ENCODE measurements at places on chromosomes 3 and 15.

DNA sequence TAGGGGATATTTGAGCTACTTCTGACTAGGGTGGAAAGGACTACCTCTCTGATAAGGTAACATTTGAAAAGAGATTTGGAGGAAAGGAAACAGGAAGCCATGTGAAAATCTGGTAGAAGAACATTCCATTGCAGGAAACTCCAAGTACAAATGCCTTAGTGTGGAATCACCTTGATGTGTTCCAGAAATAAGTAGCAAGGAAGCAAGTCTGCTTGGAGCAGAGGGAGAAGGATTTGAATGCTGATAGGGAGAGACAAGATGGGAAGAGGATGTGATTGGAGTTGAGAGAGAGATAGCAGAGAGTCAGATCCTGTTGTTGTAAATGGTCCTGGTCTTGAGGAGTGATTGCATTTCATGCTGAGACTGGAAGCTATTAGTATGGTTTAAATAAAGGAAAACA, 335.1 kb upstream of the DCBLD2 start:
- no peak for DNase-seq

DNA sequence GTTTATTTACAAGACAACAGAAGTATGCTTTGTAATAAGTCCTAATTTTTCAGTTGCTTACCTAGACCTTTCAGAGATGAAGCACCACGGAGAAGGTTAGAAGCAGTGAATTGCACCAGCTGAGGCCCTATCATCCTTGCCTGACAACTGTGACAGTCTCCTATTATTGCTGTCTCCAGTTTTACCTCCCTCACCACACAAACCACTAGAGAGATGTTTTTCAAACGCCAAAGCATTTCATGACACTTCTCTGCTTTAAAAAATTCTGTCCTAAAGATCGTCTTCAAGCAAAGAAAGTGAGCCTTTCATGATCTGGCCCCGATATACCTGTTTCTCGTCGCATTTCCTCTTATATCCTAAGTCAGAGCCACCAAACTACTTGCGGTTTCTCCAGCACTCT, 72.3 kb upstream of the TSPAN3 start:
- DNase-seq, result no peak

DNA sequence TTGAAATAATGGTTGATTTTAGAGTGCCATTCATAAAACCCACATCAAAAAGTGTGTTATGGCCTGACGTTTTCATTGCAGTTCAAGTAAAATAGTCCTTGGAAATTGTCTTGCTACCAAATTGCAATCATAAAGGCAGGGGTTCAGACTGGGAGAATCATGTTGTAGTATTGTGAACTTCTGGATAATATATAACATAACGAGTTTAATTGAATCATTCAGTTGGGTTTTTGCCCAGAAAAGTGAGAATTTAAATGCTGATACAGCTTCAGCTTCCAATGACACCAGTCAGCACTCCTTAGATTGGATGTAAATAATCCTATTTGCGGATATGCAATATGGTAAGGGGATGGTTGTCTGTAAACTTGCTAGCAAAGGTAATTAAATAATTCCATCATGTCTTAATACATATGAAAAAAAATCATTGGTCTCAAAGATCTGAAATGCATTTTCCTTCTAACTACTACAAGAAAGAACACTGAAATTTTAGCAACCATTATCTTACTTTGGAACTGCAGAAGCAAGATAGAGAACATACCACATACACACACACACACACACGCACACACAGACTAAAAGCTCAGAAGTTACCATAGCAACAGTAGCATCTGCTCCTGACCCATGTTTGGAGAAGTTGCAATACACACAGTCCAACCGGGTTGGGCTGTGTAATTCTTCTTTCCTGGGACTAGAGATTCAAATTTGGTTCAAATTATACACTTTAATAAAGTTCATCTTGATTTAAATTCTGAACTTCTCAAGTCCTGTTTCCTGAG, 686.2 kb upstream of the NR2F2 start:
- no peak for DNase-seq

DNA sequence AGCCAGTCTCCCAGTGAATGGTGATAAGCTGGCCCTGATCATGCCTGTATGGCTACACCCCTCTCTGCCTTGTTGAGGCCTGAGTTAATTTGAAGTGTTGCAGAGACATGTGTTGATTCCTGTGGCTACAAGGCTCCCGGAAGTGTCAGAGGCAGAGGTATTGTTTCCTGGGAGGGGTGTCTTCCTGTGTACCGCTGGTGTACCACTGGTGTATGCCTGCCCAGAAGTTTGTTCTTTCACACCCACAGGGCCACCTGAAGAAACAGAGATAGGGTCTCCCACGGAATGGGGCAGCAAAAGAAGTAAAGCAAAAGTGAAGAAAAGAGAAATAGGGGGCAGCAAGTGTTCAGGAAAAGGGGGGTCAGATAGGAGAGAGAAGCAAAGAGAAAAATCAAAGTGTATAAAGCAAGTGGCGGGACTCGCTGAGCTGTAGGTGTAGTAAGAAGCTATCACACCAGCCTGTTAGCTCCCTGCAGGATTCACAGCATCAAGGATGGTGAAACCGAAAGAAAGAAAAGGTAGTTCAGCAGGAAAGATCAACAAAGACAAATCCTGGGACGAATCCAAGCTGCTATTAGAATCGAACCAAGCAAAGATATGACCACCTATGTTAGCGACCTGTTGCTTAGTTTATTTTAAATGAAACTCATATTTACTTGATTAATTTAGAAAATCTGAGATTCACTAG, 36.6 kb upstream of the CD47 start:
- peak; percentile 24 for DNase-seq

DNA sequence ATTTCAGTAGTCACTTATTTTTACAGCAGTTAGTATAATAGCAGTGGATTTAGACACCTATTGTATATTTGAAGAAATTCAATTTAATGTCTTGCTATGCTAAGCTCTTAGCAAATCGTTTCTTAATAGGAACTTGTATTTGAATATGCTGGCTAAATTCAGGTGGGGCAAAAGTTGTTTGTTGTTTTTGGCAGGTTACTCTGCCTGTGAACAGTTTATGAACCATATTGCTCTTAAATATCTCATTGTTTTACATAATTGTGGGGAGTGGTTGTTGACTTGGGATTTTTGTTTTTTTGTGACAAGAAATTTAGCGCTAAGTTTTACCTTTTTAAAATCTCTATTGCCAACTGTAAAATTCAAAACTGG, 43.4 kb downstream of the NR2C2 start:
- no peak for DNase-seq

- DNase-seq, result no peak
Measured at GRCh38 chr3:152202976-152203626, 65.6 kb upstream of the MBNL1 start.

Data from dermis microvascular lymphatic vessel endothelial cell (primary cell).